Naive thymus-derived CD4-positive, alpha-beta T cell (primary cell): ENCODE measurements at places on chromosomes 5 and 9.

- no peak for DNase-seq
Observed at GRCh38 chr9:108834959-108835665, 20.7 kb downstream of the ACTL7B start.

DNA sequence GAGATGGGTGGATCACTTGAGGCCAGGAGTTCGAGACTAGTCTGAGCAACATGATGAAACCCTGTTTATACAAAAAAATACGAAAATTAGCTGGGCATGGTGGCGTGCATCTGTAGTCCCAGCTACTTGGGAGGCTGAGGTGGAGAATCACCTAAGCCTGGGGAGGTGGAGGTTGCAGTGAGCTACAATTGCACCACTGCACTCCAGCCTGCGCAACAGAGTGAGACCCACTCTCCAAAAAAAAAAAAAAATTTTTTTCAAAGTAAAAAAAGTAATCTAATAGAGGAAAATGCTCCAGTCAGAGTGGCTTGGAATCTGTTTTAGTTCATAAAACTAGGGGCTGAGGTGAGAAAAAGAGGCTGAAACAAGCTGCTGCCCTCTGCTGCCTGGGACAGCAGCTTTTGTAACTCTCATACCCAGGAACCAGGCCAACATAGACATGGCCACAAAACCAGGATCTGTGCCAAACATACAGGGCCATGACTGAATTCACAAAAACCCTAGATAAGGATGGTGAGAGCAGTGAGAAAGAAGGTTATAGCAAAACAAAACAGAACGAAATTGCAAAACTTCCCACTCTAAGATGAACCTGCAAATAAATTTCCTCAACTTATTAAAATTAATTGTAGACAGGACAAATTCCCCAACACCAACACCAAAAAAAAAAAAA is 13.1 kb upstream of the DCAF12 start:
- DNase-seq: no peak

DNA sequence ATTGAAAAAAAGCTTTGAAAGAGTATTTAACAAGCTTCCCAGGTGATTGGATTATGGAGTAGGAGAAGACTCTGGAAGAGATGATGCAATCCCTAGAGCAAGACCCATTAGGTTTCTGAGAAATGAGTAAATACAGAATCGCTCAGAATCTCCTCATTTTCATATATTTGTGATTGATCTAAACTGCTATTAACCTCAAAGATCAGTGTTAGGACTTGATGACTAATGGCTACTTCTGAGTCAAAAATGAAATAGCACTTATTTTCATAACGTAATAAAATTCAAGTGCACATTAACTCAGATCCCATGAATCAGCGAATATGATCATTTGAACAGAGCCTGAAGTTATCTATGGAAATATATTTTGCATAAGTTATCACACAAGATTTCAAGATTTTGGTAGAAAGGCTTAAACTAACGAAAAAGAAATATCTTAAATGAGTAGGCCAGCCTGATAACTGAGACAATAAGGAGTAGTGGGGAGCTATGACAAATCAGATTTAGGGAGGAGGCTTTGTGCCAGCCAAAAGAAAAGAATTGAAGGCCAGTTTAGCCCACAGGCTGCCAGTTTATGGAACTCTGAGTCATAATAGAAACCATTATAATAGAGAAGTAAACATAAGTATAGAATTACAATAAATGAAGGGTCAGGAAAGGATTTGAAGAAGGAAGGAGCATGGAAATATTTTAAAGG is 106.7 kb upstream of the OSMR start:
- DNase-seq: no peak

- no peak for DNase-seq
Observed at GRCh38 chr9:114552706-114553105, 34.9 kb upstream of the ATP6V1G1 start.
